ENCODE measurements at places on chromosomes 4 and X. TPM values are rescaled to one million over a fixed set of nuclear protein-coding genes. Genes with fewer than 3 reads are reported as not detected.

GRCh38 chr4:123284168-123284567, 112.4 kb upstream of the SPRY1 start:
- DNase-seq = no peak

Gene MMRN1
- 0.63 TPM for total RNA-seq

Gene CDX4
- total RNA-seq = not detected

Gene ZFX
- total RNA-seq = 44.5 TPM

Gene SLC16A2
- total RNA-seq = not detected

GRCh38 chr4:141329174-141329569, 108.5 kb downstream of the ZNF330 start:
- DNase-seq = no peak

DNA sequence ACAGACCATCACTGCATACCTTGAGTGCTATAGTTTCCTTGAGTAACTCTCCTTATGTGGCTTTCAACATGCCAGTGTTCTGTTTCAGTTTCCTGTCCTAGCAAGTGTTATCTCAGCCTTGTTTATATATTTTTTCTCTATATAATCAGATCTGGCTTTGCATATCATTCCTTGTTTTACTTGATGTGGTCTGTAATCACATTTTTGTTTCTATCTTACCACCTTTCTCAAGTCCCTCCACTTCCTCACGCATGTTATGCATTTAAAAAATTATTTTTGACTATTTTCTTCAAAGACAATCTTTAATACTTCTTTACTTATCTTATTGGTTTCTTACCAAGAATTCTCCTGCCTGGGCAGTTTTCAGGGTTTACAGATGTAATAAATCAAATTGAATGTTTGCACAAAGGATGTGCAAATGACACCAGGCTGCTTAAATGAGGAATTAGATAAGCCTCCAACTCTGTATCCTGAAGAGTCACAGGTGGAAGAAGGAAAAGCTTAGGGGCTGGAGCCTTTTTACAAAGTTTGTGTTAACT, 351.2 kb downstream of the BMPR1B start:
- DNase-seq = no peak

Gene WDR19
- 6.0 TPM for total RNA-seq

Gene MND1
- total RNA-seq = 37.4 TPM

GRCh38 chr4:8514391-8514790, 65.8 kb upstream of the GPR78 start:
- no peak for DNase-seq

GRCh38 chrX:154890990-154891639, 5.0 kb downstream of the F8A1 start:
- no peak for DNase-seq

- no peak for DNase-seq
Observed at GRCh38 chr4:114684462-114684861, 85.9 kb downstream of the UGT8 start.

- no peak for DNase-seq
Observed at GRCh38 chr4:181593703-181594102, 649.5 kb upstream of the TENM3 start.

- no peak for DNase-seq
Observed at GRCh38 chrX:135170877-135171519, at the start of gene CT55. Gene CT55, minus strand, starts transcription at chrX:135171398. Its CDS starts 227 bp downstream, at chrX:135171171.

GRCh38 chr4:94700298-94700697, 57.5 kb upstream of the BMPR1B start:
- no peak for DNase-seq

- no peak for DNase-seq
Observed at GRCh38 chrX:123454712-123455431, 270.8 kb downstream of the GRIA3 start.

GRCh38 chr4:101818362-101818761, 27.8 kb downstream of the BANK1 start:
- DNase-seq = no peak

DNA sequence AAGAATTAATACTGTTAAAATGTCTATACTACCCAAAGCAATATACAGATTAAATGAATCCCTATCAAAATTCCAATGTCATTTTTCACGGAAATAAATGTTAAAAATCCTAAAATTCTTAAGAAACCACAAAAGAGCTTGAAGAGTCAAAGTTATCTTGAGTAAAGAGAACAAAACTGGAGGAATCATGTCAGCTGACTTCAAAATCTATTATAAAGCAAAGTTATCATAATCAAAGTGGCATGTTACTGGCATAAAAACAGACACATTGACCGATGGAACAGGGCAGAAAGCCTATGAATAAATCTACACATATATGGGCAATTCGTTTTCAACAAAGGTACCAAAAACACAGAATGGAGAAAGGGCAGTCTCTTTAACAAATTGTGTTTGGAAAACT, 579.0 kb downstream of the INPP4B start:
- DNase-seq = no peak

Gene FAM9C
- total RNA-seq = not detected

Gene RBM46
- not detected for total RNA-seq
